ENCODE measurements at places on chromosomes 1 and 21.

- no peak for DNase-seq
These were observed 988 bp downstream of the SLC35A3 start for GRCh38 chr1:99970713-99971255.

- no peak for DNase-seq
These were observed 618 bp upstream of the SERTAD4 start for GRCh38 chr1:210231846-210232510.

DNA sequence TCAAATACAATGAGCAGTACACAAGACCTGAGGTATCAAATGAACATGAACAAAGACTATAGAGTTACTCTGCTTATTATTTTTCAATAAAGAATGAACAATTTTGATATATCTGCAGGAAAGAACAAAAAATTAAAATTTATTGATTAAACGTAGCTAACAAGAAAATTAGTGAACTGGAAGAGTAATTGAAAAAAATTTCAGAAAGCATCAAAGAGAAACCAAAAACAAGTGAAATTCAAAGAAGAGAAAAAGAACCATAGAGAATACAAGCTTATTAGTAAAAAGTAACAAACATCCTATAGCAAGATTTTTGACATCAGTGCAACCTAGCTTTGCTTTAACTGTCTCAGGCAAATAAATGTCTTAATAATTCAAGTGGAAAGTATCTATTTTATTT lies 106.6 kb downstream of the LRRIQ3 start:
- DNase-seq: no peak

- no peak for DNase-seq
These were observed 85.9 kb downstream of the ADSS2 start for GRCh38 chr1:244365809-244366208.

DNA sequence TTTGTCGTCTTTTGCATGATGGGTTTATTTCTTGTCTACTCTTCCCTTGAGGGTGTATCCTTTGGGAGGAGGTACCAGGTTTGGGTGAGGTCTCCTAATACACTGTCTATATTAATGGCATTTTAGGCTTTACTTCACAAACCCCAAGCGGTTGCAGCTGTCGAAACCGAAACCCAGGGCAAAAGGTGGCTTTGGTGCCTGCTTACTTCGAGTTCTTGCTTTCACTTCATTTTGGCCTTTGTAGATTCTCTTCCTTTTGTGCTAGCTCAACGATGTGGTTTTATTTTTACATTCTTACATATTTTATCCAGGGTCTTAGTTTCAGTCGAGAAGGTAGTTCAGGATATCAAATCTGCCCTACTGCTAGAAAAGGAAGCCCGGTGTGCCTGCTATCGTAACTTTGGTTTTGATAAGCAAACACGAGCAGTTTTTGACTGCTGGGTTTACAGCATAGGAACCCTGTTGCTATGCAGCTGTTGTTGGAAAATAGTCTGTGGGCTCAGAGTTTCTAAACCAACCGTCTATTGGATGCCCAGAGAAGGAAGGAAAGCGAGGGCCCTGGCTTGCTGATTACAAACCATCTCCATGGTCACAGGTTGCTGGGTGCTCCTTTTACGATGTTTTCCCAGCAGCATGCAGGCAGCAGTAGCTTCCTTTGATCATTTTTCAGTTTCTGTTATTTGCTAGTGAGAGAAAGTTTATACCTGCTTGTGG lies 9.8 kb upstream of the TSPAN2 start:
- no peak for DNase-seq

DNA sequence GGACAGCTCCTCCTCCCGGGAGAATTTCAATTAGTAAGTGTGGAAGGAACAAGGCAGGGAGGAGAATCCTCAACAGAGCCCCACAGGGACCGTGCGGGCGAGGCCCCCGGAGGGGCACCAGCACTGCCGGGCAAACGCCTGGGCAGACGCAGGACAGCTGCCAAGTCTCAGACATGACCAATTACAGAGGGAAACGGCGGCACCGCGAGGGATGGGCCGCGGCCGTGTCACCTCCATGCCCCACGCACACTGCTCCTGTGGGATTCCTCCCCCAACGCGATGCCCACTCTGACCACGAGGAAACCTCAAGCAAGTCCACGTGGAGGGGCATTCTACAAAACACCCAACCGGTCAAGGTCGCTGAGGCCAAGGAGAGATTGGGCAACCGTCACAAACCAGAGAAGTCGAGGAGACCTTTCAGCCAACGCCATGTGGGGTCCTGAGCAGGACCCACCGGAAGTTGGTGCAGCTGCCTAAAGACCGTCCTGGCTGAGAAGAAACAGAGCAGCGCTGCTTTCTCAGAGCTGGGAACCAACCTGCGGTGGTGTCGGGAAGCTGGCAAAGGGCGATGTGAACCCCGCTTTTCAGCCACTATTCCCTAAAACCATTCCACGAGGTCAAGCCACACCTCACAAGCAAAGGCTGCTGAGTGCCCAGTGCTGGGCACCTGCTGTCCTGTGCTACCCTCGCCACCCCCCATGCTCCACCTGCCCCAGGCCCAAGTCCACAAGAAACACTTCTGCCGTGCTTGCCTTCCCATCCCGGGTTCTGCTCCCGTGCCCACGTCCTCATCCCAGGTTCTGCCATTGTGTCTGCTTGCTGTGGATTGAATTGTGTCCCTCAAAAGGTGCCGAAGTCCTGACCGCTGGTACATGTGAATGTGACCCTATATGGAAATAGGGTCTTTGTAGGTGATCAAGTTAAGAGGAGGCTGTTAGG lies 1.4 kb upstream of the KRTAP10-4 start:
- no peak for DNase-seq

- no peak for DNase-seq
These were observed 203.7 kb upstream of the RUNX1 start for GRCh38 chr21:35252831-35253230.

DNA sequence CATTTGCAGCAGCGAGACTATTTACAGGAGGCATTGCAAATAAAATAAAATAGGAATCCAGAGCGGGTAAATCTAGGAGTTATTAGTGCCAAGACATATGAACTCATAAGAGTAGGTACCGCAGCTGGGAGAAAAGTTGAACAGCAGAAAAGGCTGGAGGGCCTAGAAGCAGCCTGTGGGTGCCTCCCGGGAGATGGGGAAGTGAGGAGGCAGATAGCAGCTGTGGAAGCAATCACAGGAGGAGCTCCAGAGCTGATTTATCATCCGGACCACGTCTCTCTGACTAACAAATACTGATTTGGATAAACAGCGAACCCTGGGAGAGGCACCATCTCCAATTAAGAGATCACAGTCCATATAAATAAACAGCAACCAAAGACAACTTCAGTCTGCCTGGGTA lies 64.6 kb downstream of the BRINP2 start:
- no peak for DNase-seq

DNA sequence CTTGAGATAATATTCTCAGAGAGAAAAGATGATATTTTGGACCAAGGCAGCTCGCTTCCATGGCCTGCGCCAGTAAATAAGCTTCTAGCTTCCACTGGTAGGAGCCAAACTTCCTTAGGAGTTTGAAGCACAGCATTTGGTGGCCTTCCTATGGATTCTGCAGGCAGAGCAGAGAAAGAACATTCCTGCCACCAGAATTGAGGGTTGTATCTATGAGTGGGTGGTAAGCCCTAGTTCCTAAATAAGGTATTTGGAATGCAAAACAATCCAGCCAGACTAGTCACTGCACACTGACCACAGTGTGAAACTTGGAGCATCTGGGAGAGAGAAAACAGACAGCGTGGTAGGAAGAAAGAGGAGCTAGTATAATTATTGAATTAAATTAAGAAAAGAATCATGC lies 54.1 kb upstream of the BCAR3 start:
- DNase-seq: no peak

GRCh38 chr1:232766241-232766890 lies 38.9 kb upstream of the MAP10 start:
- DNase-seq: no peak

DNA sequence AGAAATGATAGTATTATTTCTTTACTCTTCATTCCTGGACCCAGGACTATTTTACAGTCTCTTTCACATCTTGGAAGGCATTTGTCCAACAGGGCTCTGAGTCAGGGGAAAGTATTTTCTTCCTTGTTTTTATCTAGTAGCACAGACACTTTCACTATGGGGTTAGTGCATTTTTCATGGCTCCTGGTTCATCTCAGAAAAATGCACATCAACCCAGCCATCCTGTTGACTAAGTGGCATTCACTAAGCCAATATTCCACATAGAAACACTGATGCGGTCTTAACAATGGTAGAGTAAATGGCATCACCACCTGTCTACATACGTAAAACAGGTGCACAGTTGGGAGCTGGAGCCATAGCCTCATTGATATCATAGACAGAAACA lies 87.4 kb upstream of the C1orf21 start:
- DNase-seq: no peak

DNA sequence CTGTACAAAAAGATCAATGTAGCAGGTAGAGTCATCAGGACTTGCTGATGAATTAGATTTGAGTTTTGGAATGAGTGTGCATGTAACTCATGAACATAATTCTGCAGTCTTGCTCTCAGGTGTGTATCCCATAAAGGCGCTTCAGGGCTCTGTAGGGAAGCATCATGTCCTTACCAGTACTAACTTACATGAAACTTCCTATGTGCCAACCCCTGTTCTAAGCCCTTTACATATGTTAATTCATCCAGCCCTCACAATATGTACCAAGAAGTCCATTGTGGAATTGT lies 2.1 kb upstream of the FCRLB start:
- no peak for DNase-seq

DNA sequence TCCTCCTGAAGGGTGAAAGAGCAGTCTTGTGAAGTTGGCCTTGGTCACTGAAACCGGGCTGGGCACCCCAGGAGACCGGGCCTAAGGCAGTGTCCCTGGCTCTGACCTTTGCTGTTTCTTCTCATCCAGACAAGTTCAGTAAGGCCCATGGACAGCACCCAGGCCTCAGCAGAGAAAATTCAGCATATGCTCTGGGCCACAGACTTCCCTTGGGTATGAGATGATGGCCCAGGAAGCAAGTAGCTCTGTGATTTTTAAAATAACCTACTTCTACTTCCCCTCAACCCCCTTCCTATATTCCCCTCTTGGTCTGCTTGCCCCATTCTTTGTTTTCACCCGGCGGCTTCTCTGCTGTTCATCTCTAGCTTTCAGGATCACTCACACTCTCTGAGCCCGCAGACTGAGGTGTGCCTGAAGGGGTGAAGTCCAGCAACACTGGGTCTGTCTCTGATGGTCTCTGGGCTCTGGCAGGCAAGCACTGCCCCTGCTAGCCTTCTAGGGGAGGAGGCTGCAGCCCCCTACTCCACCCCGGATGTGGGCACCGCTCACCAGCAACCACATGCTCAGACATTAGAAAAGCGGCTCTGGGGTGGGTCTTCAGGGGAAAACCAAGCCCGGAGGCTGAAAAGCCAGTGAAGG lies 2.9 kb upstream of the GPR25 start:
- DNase-seq: no peak

DNA sequence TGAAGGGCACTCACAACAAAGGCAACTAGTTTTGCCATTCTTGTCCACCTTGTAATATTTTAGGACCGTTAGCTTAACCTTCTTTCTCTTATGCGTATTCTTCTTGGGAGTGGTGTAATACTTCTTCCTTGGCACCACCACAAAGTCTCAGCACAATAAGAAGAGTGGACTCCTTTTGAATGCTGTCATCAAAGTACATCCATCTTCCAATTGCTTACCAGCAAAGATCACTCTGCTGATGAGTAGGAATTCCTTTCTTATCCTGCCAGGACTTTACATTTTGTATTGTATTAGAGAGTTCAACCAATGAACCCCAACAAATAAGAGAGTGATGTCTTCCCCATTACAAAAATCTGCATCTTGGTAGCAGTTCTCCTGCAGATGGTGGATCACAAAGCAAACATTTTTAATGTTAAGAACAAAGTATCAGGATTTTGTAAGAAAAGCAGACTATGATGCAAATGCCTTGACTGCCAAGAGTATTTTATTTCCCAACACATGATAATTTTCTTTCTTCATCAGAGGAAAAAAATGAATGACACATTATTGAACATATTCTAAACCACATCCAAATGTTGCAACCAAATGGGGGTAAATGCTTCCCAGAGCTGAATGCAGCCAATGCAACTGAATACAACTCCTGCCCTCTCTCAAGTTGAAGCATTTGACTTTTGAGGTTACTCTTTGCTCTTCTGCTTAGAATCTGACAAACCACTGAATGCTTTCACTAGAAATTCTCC lies 5.1 kb upstream of the ARNT start:
- DNase-seq: no peak

DNA sequence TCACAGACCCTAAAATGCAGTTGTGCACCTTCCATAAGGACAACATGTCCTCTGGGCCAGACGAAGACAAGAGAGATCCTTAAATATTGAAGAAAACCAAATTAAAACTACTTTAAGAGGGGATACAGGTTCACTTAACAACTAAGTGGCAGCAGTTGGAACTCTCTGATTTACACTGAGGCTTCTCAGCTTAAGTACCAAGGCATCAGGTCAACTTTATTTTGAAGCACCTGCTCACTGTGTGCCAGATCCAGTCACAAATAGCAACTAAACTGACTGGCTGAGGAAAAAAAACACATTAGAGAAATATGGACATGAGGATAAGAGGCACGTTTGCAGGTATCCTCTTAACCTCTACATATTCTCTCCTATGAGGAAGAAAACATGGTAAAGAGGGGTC lies 33.2 kb downstream of the SLC35D1 start:
- no peak for DNase-seq

GRCh38 chr1:63752176-63752575 lies 21.6 kb upstream of the ROR1 start:
- DNase-seq: no peak

DNA sequence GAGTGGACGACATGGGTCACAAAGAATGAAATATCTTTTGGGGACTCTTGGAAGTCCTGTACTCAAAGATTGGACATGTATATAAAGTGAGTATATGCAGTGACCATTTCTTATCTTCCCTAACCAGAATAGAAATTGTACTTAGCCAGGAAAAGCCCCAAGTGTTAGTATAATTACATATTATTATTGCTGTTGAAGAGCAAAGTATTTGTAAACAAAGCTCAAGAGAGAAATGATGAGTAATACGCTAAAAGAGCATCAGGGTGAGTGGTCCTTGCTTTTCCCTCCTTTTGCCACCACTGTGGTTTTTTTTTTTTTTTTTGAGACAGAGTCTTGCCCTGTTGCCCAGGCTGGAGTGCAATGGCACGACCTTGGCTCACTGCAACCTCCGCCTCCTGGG lies 6.4 kb upstream of the CGN start:
- DNase-seq: no peak

GRCh38 chr1:5661196-5662085 lies 330.8 kb downstream of the NPHP4 start:
- DNase-seq: peak; percentile 33

DNA sequence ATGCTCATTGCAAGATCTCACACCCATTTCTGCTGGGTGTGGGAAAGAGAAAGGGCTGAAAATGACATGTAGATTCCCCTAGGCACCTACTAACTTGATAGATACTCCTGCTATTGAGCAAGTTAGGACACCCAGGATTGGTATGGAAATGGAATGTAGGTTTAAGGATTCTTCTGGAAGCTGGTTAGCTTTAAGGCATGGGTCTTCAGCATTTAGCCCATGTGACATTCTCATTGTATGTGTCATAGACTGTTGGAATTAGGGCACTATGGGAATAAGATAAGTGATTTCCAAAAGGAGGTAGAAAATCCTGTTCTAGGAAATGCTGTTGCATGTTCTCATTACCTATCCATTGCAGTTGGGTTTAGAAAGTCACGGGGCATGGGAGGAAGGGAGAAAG lies 76.2 kb downstream of the DISC1 start:
- no peak for DNase-seq
